ENCODE measurements at places on chromosomes 3 and 15.

GRCh38 chr15:33425142-33425541 lies 114.4 kb downstream of the RYR3 start:
- peak; percentile 16 for DNase-seq

- DNase-seq, result no peak
Observed at GRCh38 chr3:68924897-68925296, 7.5 kb downstream of the TAFA4 start.

DNA sequence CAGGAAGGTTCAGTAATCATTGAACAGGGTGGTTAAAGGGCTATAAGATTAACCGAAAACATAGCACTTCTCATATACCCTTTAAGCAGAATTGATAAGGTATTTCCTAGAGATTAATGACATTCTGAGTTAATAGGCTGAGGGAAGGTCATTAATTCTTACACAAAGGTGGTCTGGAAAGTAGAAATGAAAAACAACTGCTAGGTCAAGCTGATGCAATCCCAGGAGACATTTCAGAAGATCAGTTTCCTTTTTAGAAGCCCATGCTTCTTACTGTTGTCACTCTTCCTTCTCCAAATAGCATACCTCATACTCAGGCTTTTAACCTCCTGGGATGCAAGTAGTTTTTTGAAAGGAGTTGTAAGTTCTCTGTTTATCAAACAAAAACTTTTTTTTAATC lies 8.8 kb downstream of the FILIP1L start:
- DNase-seq, result no peak

DNA sequence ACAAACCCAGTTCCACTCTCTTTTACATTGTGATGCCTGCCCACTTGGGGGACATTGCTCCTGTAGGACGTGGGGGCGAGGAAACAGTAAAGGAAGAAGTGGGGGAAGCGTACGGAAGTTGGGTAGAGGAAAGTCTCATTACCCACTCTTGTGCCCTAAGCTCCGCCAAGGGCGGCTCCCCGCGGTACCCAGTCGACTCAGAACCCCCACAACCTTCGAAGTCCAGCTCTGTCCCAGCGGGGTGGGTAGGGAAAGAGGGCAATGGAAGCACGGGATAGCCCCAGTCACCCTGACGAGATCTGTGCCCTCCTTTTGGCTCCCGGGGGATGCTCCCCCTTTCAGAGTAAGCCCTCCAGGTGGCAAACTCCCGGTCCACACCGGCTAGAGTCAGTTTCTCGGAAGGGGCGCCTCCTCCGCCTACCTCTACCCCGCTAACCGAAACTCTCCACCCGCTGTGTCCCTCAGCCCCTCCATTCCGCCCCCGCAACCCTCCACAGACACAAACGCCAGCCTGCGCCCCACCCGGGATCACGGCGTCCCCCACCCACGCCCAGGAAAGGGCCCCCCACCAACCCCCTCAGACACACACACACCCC lies 527 bp downstream of the CSNK1G1 start:
- DNase-seq, result no peak

- DNase-seq, result no peak
Observed at GRCh38 chr3:4409971-4410573, 57.0 kb downstream of the SUMF1 start.
